A172 (cell line): ENCODE measurements at places on chromosomes 4 and X.

GRCh38 chrX:16633754-16634153 is 16.2 kb upstream of the S100G start:
- peak; percentile 57 for DNase-seq

DNA sequence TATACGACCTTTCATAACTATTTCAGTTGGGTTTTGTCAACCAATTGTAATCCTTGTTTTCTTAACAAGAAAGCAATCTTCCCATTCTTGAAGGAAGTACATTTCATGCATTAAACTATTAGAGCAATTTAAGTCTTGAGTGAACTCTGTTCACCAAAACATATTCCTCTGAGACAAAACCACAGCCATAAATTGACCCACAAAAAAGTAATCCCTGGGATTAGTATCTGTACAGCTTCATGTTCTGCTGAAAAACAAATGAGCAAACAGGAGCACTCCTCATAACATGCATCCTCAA is 207.0 kb upstream of the PDE5A start:
- DNase-seq: no peak

DNA sequence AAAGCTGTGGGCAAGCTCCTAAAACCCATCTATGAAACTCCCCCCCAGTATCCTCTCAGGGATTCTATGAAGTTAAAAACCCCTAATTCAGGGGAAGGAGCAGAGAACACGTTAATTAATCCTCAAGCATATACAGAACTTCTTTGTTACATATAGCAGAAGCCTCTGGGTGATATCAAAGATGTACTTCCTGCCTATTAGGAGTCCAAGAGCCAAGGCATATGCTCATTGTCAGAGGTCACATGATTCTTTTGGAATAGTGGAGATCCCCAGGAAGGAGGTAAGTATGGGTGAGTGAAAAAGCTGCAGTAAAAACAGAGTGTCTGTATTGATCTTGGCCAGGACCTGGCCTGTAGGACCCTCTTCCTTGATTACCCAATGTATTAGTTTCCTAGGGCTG is 2.9 kb upstream of the SPARCL1 start:
- DNase-seq: no peak

DNA sequence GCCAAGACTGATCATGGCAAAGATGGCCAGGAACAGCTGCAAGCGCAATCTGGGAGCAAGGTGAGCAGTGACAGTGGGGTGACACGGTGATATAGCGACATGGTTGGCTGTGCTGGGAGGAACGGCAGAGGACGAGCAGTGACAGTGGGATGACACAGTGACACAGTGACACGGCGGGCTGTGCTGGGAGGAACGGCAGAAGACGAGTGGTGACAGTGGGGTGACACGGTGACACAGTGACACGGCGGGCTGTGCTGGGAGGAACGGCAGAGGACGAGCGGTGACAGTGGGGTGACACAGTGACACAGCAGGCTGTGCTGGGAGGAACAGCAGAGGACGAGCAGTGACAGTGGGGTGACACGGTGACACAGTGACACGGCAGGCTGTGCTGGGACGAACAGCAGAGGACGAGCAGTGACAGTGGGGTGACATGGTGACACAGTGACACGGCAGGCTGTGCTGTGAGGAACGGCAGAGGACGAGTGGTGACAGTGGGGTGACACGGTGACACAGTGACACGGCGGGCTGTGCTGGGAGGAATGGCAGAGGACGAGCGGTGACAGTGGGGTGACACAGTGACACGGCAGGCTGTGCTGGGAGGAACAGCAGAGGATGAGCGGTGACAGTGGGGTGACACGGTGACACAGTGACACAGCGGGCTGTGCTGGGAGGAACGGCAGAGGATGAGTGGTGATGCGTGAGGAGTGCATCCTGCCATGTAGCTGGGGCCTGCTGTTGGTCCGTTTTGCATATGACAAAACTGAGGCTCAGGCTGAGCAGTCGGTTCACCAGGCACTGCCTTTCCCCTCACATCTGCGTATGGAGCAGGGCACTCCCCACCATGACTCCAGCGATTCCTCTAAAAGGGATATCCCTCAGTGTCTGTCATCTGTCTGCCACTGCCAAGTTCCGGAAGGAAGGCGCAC is 36.0 kb upstream of the MXD4 start:
- no peak for DNase-seq

DNA sequence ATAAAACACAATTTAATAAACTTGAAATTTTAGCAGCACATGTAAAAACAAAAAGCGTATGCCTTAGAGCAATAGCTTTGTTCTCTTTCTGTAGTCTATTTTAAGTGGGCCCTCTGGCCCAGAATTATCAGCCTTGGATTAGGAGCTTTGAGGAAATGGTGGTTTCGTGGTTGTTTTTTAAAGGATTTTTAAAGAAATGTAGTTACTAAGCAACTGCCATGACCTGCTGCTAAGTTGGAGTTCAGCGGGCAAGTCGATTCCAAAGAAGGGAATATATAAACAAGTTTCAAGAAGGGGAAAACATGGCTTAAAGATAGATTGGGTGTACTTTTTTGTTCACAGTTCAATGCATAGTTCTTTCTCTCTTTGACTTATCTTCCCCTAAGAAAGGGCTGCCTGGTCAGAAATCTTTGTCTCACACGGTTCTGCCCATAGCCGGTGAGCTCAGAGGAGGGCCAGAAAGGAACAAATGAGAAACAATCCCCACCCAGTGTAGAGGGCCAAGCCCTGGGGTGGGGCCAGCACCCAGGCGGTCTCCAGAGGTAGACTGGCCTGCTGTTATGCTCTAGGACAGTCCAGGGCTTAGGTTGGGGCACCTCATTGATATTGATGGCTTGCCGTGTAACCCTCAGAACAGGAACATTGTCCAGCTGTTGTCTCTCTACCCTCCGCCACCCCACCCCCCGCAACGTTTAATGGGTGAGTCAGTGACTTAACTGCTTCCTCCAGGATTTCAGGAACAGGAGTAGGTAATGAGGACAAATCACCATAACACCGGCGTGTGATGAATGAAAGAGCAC is 32.5 kb downstream of the DLG3 start:
- peak; percentile 77 for DNase-seq

DNA sequence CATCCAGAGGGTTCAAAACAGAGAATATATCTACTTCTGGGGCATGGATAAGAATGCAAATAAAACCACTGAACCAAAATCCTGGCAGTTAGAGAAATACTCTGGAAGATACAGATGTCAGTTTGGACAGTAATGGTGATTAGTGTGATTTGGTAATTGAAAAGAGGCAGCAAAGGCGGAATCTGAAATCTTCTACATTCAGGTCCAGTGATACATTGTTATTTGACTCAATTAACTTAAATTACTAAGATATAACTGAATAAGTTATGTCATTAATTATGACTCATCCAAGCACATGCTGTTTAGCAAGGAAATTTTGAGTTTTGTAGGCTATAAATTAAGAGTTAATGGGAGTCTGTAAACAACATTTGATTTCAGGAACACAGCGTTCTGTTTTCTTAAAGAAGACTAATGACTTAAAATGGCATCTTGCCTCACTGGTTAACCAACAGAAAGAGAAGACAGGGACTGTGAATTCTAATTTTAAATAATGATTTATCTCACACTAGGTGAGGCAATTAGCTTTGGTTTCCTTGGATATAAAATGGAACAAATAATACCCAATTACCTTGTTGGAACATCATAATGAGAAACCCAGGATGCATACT is 937.1 kb downstream of the PDHA2 start:
- DNase-seq: peak; percentile 40

DNA sequence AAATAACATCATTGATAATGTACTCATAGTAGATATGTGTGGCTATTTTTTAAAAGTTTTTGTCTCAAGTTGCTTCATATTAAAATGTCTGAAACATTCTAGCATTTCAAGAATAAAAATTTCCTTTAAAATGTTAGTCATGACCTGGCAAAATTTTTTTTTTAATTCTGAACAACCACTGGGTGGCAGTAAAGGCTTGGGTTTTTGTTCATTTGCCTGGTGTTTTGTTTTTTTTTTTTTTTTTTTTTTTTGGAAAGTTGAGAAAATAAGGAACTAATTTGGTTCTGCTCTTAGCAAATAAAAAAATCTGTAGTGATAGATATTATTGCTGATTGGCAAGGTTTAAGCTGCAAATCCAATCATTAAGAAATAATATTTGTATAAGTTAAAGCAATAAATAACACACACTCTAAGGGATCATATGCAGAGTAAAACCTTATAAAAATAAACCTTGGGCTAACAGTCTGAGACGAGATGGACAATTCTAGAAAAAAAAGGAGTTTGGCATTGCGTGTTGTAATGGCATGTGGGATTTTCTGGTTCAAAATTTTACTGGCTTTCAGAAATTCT is 81.4 kb downstream of the CEP44 start:
- peak; percentile 24 for DNase-seq

- DNase-seq: no peak
Measured at GRCh38 chr4:129420637-129421036, 324.7 kb downstream of the C4orf33 start.

- DNase-seq: no peak
Measured at GRCh38 chr4:112739442-112739841, 102.5 kb downstream of the LARP7 start.

GRCh38 chr4:141727420-141727819 is 91.0 kb downstream of the IL15 start:
- no peak for DNase-seq

GRCh38 chr4:158130204-158130603 is 42.6 kb downstream of the GASK1B start:
- no peak for DNase-seq

DNA sequence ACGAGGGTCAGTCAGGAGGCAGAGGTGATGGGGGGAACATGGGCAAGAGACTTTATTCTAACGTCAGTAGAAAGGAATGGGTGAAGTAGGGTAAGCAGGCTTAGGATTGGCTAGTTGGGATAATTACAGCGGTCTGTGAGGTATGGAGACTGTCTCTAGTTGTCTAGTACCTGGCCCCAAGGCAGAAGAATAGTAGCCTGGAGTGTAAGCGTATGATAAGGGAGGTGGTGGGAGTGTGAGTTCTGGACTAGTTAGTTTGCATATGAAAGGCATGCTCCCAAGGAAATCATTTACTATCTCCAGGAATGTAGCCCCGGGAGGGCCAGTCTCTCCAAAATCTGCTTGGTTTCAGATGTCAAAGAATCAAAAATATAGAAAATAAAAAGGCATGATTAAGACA is 219.6 kb upstream of the ANXA3 start:
- DNase-seq: no peak

- DNase-seq: peak; percentile 42
Measured at GRCh38 chr4:40918330-40918729, 168.6 kb downstream of the NSUN7 start.

- DNase-seq: no peak
Measured at GRCh38 chr4:18518098-18518497, 496.5 kb upstream of the LCORL start.
